AG04449 (cell line): ENCODE measurements at places on chromosomes 1 and 21.

- no peak for DNase-seq
Observed at GRCh38 chr1:169683661-169684060, 27.8 kb downstream of the SELL start.

DNA sequence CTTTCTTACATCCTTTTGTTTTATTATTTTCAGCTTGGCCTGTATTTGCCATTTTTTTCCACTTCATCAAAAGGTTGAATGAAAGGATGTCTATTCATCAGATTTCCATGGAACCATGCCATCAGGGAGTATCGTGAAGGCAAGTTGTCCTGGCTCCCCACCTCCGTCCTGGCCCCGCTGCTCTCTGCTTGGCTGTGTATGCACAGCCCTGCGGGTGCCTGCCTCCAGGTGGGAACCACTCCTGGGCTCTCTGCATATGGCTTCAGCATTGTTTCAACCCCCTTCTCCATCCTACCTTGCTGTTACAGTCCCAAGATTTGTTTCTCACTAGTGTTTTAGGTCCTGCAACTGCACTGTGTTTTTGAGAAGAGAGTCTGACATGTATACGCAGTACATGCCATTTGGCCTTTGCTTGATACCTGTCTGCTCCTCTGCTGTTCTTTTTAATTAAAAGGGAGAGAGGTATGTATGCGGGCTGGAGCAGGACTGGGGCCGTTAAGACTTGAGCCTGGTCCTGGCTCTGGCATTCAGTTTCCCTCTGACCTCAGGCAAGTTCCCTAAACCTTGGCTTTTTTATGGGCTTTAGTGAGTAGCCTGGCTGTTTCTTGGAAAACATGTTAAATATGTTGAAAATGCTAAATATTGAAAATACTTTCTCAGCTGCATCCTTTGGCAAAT lies 69.9 kb upstream of the GCLM start:
- DNase-seq, result no peak

DNA sequence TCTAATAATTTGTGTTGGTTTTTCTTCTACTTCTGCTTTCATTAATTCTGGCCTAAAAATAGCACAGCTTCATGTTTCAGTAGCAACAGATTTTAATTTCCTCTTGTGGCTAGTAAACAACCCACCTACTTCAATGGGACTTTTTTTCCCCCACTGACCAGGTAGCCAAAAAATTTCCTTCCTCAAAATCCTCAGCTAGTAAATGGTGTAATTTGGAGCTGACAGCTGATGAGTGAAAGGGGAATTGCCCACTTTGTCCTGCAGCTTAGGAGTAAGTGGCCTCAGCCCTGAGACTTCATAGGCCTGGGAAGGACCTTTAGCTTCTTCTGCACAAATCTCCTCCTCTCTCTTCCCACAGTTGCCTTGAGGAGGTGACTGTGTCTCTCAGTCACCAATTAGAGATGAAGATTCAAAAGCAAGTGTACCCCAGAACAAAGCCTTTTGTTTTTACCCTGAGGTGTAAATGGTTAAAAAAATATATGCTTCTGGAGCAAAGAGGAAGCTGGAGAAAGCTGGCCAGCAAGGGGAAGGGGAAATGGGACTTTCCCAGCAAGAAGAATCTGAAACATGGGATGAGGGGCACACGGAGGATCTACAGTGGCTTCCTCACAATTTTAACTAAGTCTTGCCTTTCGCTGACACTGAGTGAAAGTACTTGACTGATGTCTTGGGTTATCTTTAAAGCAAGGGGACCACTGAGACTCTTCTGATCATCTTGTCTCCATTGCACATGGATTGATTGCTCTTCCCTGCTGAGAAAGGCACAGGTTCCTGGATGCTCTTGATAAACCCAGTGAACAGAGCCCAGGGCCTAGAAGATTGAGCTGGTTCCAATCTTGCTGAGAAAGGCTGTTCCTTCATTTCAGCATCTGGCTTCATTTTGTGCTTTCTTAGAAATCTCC lies 35.8 kb upstream of the VCAM1 start:
- no peak for DNase-seq

GRCh38 chr1:1081311-1082238 lies 7.5 kb upstream of the RNF223 start:
- no peak for DNase-seq

DNA sequence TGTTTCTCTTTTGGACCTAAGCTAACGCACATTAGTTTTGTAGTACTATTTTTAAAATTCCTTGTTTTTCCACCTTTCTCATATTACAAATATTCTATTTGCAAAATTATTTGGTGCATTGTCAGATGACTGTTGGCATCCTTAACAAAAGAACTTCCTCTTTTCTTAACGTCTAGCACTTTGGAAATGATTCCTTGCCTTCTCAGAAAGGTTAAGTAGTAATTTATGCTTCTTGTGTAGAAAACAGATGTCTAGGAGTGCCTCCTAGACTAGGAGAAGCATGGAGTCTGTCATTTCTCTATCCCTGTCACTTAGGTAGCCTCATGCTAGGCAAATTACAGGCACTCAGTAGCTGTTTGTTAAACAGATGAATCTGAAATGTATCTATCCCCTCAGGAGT lies 64.4 kb downstream of the HSPA13 start:
- DNase-seq, result no peak

DNA sequence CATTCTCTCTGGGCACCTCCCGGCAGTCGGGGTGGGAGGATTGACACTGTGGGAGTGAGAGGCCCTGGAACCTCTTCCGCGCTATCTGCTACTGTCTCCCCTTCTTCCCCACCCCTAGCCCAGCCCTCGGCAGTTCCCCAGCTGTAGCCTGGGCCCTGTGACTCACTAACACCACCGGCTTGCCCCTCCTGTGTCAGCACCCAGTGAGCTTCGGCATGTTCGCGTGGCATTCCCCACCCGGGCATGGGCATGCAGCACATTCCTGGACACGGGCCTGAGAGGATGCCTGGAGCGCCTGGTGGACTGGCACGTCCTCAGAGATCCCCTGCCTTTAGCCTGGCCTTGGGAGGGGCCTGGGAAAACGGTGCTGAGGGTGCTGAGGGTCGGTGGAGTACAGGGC lies 1.3 kb downstream of the CDK18 start:
- no peak for DNase-seq

GRCh38 chr1:225849925-225850324 lies 32.3 kb downstream of the TMEM63A start:
- DNase-seq, result no peak

GRCh38 chr1:160489513-160490261 lies 33.4 kb downstream of the SLAMF6 start:
- DNase-seq, result no peak

DNA sequence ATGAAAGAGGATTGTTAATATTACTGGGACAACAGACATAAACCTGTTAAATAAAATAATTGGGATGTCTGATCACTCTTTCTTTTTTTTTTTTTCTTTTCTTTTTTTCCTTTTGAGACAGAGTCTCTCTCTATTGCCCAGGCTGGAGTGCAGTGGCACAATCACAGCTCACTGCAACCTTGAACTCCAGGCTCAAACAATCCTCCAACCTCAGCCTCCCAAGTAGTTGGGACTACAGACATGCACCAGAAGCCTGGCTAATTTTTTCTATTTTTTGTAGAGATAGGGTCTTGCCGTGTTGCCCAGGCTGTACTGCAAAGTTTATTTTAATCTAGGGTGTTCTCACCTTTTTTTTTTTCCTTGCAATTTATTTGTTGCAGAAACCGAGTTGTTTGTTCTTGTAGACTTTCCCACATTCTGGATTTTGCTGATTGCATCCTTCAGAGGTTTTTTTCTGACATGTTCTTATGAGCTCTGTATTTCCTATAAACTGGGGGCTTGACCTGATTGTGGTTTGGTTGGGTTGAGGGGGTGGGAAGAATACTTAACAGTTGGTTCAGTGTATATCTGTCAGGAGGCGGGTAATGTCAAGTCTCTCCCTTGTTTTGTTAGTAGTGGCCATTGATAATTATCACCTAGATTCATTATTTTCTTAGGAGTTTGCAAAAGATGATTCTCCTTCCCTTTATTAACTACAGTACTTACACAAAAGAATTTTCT lies 125.2 kb downstream of the MAST2 start:
- no peak for DNase-seq

- no peak for DNase-seq
Observed at GRCh38 chr1:109875874-109876273, 34.8 kb upstream of the CSF1 start.

DNA sequence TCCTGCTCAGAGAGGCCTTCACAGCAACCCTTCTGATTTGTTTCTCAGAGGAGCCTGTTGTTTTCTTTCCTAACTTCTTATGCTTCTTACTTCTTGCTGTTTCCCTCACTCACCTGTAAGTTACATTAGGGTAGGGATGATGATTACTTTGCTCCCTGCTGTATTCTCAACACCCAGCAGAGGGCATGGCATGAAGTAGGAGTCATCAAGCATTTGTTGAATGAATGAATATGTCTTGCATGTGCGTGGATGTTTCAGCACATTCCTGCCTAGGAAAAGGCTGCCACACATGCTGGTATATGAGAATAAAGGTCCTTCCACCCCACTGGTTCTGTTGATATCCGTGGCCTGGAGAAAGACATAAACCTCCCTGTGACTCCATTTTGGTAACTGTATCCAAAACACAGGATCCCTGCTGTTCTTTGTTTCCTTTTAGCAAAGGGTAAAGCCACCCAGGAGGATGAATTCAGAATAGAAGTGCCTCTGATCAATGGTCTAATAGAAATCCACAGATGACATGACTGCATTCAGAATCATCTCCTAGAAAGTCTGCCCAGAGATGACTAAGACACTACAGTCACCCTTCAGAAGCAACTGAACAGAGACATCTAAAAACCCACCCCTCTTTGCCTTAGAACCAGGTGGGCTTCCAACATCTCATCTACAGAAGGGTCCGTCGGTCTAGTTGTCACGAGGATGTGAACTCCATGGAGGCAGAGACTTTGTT lies 168.8 kb downstream of the ZSCAN20 start:
- DNase-seq, result no peak

GRCh38 chr1:7248549-7249199 lies 463.4 kb downstream of the CAMTA1 start:
- DNase-seq, result no peak

DNA sequence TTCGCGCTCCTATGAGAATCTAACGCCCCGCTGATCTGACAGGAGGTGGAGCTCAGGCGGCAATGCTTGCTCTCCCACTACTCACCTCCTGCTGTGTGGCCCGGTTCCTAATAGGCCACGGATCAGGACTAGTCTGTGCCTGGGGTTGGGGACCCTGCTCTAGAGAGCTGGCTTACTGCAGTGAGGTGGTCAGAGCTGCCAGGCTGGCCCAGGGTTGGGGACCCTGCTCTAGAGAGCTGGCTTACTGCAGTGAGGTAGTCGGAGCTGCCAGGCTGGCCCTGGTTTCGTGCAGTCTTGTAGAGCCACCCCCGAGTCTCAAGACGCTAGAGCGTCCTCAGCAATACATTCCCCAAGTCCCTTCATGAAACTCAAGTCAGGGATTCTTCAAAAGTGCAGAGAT lies 27.5 kb downstream of the SLC37A1 start:
- no peak for DNase-seq

- no peak for DNase-seq
Observed at GRCh38 chr1:194374649-194375048, 1188.2 kb upstream of the B3GALT2 start.

- no peak for DNase-seq
Observed at GRCh38 chr1:28087614-28088167, 719 bp downstream of the EYA3 start.

DNA sequence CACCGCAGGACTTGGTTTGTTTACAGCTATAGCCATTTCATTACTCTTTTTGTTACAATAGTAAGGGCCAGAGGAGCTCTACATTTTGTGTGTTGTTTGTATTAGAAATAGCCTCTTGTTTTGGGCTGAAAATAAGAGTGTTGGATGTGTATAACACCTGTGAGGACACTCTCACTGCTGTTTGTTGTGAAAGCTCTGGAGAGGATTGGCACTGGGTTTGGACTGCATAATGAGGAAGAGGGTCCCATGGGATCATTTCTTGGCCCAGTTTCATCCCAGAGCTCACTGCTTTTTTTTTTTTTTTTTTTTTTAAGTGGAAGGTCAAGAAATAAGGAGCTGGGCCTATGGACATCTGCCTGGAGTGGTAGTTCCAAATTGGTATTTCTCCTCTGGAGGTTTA lies 61.6 kb upstream of the KIAA0040 start:
- DNase-seq, result no peak

- DNase-seq, result no peak
Observed at GRCh38 chr1:197195100-197195499, 48.6 kb upstream of the ASPM start.

DNA sequence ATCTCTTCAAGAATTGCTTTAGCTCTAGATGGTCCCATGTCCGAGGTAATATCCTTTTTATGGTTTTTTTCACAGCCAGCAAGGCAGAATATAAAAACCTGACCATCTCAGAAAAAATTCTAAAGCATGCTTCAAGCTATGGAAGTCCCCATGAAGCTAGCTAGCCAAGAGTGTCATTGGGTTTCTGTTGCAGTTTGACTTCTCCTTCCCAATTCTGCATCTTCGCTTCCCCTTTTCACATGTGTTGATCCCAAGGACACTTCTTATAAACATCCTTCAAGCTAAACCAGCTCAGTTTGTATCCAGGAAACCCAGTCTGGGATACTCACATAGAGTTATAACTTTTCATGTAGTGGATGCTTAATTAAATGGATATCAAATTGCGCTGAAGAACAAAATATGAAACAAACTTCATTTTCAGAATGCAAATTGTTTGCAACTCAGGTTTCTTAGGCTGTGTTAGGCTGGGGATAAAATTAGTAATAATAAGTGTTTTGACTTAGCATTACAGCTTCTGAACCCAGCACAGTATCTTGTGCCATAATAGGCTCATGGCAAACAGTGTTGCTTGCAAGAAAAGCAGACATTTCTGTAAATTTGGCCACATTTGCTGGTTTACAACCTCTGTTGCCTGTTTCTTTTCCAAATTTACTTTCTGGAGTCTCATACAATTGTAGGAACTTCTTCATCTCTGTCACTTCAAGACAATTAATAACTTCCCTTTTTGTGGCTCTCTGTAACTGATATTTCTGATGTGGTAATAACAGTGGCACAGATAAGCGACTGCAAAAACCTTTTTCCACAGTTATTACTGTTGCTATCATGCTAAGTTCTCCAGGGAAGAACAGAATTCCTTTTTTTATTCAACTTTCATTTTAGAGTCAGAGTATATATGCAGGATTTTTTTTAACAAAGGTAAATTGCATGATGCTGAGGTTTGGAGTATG lies 53.2 kb downstream of the NCAM2 start:
- DNase-seq, result no peak

DNA sequence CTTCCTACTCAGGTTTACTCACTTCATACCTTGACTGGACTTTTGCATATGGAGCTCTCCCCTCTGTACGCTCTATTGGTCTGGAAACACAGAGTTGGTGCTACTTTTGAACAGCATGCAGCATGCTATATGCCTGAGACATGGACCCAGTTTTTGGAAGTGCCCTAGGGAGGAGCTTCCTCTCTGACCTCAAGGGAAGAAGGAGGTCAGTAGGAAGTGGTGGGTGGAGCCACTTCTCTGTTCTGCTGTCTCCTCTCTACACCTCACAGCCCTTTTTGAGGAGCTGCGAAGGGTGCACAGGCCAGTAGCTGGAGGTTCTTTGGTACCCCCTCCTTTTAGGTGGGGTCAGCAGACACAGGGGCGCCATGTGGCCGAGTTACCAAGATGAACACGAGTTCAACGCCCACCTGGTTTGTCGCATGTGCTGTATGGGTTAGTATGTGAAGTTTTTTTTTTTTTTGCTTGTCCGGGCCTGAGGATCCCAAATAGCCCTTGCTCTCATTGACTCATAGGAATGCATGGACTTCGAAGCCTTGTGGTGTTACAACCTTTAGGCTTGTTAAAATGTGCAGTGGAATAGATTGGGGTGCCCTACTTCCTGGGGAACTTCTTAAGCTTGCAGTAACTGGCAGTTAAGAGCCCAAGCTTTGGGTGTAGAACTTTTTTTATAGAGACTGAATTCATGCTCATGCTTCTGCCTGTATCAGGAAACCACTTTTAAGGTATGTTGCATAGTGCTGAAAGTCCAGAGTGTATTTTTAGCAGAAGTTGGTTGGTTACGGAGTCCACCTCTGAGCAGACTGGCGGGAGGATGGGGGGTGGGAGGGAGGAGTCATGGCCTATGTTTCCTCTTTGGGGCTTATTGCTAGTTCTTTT lies 10.7 kb downstream of the MACF1 start:
- DNase-seq, result no peak
